Endothelial cell (in vitro differentiated cells): ENCODE measurements at places on chromosomes 5 and 9.

DNA sequence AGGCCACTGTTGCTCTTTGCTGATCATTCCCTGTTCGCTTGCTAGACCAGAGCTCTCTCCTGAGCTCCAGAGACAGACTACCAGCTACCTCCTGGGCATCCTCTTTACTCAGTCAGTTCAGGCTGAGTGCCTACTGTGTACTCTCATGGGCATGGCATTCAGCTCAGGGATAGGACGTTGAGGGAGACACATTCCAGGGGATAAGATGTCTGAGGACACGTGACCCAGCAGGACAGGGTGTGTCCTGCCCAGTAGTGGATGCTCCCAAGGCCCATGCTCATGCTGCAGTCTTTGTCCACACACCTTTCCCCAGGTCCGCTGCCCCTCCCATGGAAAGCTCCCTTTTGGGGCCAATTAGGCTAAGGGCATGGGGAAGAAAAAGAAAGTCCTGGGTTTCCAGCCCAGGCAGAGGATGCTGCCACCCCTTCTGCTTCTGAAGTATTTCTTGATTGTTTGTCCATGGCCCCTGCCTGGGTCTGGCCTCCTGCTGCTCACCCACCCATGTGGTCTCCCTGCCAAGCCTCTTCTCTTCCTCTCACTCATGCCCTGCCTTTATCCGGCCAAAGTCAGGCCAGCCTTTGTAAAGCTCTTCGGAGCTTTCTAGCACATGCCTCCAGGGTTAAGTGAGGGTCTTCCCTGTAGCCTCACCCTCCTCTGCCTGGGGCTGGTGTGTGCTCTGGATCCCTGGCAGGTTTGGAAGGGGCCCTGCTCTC lies 60.5 kb upstream of the PITX1 start:
- DNase-seq, result no peak

GRCh38 chr9:16809912-16810610 lies 60.4 kb downstream of the BNC2 start:
- no peak for DNase-seq

- no peak for DNase-seq
These were observed 274.3 kb downstream of the ISL1 start for GRCh38 chr5:51657340-51658240.

DNA sequence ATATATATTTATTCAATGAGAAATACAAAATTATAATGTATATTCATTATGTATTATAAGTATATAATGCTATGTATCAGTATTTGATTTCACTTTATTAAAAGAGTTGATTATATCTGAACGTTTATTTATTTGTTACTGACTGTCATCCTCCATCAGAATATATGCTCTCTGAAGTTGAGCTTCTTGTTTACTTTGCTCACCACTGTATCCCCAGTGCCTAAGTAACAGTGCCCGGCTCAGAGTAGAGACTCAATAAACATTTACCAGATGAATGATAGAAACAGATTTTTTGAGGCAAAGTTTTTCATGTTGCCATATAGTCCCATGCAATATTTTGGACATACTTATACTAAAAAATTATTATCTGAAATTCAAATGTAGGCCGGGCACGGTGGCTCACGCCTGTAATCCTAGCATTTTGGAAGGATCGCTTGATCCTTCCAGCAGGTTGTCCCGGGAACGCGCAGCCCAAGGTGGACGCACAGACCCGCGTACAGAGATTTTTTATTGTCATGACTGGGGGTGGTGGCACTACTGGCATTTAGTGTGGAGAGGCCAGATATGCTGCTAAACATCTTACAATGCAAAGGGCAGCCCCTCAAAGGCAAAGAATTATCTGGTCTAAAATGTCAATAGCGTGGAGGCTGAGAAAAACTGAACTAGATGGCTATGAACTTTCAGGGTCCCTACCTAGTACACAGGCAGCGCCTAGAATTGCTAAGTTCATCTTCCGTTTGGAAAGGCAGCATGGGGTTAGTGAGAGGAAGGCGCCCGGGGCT lies 761 bp upstream of the DNAJC25 start:
- no peak for DNase-seq

DNA sequence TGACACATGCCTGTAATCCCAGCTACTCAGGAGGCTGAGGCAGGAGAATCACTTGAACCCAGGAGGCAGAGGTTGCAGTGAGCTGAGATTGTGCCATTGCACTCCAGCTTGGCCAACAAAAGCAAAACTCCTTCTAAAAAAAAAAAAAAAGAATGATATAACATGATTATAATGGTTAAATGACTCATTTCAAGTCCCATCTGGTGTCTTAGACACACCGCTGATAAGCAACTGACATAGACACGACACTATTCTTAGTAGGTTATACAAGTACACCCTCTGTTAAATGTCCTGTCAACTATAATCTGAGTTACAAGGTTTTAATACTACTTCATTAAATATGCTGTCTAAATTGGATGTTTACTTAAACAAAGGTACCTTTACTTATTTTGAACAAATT lies 405.3 kb upstream of the CLINT1 start:
- no peak for DNase-seq

DNA sequence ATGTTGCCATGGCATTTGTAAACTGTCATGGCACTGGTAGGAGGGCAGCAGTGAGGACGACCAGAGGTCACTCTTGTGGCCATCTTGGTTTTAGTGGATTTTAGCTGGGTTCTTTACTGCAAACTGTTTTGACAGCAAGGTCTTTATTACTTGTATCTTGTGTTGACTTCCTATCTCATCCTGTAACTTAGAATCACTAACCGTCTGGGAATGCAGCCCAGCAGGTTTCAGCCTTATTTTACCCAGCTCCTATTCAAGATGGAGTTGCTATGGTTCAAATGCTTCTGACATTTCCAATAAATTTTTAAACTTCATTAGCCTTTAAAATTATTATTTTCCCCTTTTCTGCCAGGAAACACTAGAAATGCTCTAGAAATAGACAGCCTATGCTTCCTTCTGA lies 839.1 kb downstream of the NR2F1-AS1 start:
- no peak for DNase-seq

GRCh38 chr9:71910650-71911060 lies 338 bp downstream of the ABHD17B start:
- no peak for DNase-seq

DNA sequence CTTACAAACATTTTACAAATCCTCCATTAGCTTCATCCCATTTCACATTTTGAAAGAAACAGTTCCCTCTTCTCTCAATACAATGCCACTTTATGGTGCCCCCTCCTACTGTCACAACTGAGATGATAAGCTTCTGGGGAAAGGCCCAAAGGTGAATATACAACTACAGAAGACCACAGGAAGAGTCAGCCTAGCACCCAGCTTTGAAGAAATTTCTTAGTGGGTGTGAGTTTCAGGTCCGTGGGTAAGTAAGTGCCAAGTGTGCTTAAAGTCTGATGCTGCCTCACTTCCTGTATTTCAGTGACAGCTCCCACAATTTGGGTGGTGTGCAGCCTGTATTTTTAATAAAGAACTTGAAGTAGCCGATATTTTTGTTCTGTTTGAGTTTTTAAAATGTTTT lies 68.1 kb downstream of the ARHGEF28 start:
- no peak for DNase-seq

GRCh38 chr5:126472538-126472889 lies 49.3 kb downstream of the GRAMD2B start:
- no peak for DNase-seq

- no peak for DNase-seq
These were observed 62.6 kb downstream of the ANGPTL2 start for GRCh38 chr9:127059765-127060361.

- no peak for DNase-seq
These were observed 7.1 kb upstream of the UNC5A start for GRCh38 chr5:176803068-176803942.

DNA sequence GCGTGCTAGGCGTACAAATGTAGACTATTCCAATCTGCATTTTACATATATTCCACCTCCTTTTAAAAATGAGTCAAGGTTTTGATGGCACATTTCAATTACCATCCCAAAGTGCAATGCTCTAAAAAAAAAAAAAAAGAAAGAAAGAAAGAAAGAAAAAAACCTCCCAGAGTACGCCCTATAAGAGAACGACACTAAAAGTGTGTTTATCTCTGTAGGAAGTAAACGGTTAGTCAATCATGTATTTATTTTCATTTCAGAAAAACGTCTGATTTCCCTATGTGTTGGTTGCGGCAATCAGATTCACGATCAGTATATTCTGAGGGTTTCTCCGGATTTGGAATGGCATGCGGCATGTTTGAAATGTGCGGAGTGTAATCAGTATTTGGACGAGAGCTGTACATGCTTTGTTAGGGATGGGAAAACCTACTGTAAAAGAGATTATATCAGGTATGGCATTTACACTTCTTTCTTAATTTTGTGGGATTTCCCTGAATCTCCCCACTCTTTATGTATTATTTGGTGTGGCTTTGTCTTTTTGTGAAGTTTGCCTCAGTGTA lies 1.1 kb downstream of the ISL1 start:
- no peak for DNase-seq

DNA sequence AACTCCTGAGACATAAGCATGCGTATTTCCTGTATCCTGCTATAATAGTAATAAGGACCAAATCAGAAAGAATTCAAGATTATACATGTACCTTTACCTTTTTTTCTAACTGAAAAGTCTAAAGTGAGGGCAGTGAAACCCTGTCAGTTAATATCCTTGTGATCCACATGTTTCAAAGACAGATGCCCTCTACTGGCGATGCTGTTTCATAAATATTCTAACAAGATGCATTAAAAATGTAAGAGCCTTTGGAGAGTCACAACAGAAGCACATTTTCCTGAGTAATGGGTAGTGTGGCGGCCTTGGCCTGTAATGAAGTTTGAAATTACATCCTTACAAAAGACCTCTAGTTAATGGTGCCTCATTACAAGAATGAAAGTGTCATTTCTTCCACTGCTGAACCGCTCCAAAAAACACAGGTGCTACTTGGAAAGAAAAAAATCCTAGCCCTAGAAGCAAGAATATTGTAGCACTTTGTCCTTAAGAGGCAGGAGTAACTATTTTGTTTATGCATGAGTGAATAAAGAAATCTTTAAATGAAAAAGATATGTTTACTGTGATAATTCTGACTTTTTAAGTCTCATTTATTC lies 232.6 kb downstream of the EPB41L4A start:
- peak; percentile 24 for DNase-seq

GRCh38 chr5:90939211-90939610 lies 380.6 kb downstream of the ADGRV1 start:
- DNase-seq, result no peak

GRCh38 chr9:132041798-132042197 lies 37.9 kb downstream of the MED27 start:
- no peak for DNase-seq

GRCh38 chr5:155259648-155260047 lies 246.1 kb downstream of the KIF4B start:
- DNase-seq, result no peak

DNA sequence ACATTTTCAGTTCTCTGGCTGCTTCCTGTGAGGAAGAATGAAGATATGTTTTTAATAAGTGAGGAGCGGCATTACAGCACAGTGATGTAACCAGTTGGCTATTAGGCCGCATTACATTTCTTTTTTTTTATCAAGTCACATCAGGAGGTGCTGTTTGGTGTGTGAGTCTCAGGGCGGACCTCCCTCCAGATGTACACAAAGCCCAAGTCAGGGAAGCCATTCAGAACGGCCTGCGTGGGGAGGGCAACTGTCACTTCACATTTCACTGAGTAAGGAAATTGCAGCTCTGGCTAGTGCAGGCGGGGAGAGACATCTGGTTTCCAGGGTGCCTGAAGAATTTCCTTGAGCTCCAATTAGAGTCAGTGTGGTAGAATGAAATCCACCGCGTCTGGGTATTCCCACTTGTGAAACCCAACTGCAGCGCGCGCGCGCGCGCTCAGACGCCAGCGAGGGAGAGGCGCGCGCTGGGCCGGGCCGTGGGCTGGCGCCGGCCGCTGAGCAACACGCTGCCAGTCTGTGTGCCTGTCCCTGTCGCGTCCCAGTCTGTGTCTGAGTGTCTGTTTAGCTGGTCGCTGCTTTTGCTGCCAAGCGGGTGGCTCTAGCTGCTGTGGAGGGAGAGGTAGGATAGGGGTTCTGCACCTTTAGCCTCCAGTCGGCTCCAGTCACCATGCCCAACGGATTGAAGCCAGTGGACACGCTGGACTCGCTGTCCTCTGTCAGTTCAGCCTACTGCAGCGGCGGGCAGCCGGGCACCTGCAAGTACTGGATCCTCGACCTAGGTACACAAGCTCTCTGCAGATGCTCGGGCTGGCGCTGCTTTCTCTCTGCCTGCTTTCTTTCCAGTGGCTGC lies 140.8 kb upstream of the OTULINL start:
- DNase-seq, result no peak

- DNase-seq, result no peak
These were observed 221.7 kb downstream of the DIRAS2 start for GRCh38 chr9:90420768-90421513.

GRCh38 chr9:99852617-99853016 lies 30.9 kb downstream of the NR4A3 start:
- DNase-seq, result no peak

GRCh38 chr9:101791938-101792337 lies 53.5 kb upstream of the GRIN3A start:
- peak; percentile 77 for DNase-seq

GRCh38 chr5:36397901-36398536 lies 96.3 kb upstream of the RANBP3L start:
- no peak for DNase-seq

DNA sequence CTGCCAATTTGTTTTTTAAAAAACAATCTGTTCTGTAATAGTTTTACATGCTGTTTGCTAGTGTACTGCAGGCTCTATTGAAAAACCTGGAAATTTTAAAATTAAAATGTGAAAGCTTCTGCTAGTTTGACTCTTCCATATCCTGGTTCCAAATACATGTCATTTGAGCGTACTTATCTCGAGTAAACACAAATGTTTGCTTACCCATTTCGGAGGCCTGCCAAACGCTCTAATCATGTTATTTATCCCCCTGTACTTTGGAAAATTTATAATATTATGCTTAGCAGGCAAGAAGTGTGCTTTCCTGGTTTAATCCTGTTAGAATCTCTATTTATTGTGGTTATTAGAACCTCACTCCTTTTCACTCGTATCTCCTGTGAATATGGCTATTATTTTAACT lies 476.8 kb upstream of the CYLC2 start:
- no peak for DNase-seq

- DNase-seq, result no peak
These were observed 76.1 kb downstream of the NREP start for GRCh38 chr5:111680737-111681413.
